ENCODE measurements at places on chromosomes 2 and 18.
A peak's percentile ranks its signal among the peaks of the same experiment; 100 is the strongest.

- no peak for DNase-seq
These were observed 3.3 kb downstream of the ST6GAL2 start for GRCh38 chr2:106882673-106883072.

DNA sequence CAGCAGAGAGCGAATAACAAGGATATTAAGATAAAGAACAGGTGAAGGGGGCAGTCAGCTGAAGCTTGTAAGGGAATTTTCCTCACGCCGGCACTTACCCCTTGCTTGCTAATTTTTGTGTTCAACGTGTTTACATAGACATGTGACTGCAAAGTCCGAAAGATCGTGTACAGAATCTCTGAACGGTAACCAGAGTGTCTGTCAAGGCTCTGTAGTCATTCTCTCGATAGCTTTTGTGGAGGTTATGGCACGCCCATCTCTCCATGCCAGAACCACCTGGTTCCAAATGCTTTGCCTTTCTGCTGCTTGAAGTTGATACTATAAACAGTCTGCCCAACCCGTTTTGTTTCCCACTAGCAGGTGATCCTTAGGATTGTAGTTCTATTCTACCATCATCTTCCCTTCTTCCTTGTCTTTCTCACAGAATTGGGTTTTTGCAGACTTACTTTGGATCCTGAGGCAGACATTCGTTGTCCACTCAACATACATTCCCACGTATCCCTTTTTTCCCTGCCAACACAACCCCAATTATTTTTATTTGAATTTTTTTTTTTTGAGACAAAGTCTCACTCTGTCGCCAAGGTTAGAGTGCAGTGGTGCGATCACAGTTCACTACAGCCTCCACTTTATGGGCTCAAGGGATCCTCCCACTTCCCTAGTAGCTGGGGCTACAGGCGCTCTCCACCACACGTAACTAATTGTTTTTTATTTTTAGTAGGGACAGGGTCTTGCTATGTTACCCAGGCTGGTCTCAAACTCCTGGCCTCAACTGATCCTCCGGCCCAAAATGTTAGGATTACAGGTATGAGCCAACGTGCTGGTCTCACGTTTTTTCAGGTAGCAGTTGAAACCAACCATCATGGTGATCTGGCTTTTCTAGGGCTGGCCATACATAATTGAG is 1.3 kb upstream of the USP34 start:
- peak; percentile 39 for DNase-seq

- no peak for DNase-seq
These were observed 18.1 kb downstream of the FBXO48 start for GRCh38 chr2:68448671-68449653.

- DNase-seq: peak; percentile 86
These were observed 69.9 kb downstream of the KCNH7 start for GRCh38 chr2:162768656-162769055.

- DNase-seq: no peak
These were observed 23.3 kb upstream of the DAW1 start for GRCh38 chr2:227848146-227848545.

DNA sequence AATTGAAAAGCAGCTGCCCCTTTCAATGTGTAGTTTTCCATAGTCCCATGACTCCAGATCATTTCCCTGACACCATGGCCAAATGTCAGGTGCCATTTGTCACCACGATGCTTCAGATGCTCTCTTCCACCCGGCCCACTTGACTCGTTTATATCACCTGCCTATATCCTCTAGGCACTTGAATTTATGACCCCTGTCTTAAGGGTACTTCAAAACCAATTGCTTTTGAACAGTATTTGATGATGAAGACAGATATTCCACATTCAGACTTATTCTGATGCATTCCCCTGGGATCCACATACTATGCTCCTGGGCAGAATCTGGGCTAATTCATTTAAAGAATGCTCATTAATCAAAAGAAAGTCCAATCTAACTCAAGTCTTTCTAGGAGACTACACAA is 16.9 kb upstream of the RHBDD1 start:
- no peak for DNase-seq

DNA sequence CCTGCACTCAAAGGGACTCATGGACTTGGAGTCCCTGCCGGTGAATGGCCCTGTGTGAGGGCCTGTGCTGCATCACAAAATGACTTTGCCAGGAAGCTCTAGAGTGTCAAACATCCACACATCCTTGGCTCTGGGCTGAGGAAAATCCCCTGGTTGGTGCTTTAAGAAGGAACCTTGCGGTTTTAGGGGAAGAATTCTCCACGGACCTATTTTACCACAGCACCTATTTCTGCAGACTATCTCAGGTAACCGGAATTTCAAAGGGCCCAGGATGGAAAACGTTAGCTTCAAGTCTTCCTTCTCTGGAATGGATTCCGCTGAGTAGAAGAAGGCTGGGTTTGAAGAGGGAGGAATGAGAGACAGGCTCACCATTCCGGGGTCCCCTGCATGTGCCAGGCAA is 166.2 kb downstream of the ALK start:
- no peak for DNase-seq

DNA sequence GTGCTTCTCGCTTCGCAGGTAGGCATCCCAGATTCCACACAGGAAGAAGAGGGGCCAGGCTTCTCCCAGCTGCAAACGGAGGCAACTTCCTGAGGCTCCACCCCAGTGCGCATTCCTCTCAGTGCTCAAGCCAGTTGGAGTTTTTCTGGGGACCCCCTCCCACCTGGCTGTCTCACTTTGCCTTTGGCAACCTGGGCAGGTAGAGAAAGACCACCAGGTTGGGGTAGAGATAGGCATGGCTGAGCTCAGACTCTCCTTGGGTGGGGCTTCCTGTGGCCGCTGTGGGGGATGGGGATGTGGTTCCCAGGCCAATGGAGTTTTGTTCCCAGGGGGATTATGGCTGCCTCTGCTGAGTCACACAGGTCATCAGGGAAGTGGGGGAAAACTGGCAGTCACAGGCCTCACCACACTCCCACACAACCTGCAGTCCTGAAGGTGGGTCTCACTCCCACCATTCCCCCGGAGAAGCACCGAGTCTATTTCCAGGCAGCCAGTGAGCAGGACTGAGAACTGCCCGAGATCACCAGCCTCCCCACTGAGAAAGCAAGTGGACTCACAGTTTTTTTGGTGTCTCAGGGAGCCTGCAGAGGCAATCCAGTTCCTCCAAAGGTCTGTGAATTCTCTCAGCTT is 38.1 kb downstream of the SLC39A10 start:
- no peak for DNase-seq

- no peak for DNase-seq
These were observed 34.3 kb upstream of the CD226 start for GRCh38 chr18:69981948-69982347.

DNA sequence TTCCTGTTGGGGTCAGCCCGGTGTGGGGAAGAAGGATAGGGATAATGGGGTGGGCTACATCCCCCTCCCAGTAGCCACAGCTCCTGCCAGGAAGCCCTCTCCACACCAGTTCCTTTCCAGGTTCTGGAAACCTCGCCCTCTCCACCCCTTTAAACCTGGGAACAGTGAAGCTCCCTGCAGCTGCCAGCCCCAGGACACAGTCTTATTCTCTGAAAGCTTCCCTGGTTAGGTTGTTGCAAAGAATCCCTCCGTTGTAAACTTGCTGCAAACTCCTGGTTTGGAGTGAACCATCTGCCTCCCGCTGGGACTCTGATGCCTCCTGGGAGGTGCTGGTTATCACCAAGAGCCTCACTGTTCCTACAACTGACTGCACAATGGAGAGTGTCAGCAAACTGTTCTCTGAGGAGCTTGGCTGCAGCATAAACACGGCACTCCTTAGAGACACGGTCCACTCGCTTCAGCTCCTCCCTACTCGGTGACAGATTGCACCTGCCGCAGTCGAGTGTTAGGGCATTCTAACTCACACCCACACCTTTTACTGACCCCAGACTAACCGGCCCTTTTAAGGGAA is 261.8 kb upstream of the RAB6C start:
- DNase-seq: no peak

DNA sequence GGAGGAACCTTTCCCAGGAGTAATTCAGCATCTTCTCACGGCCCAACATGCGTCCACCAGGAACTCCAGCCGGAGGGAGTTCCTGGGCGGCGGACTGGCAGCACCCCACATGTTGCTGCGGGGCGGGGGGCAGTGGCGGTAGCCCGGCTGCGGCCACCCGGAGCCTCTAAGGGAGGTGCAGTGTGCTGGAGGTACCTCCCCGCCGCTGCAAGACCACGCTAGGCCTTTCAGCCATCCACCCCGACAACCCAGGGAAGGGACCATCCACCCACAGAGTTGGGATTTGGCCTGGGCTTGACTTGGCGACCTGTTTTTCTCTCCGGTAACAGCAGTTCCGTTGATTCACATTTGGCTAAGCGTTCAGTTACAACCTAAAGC is 625 bp downstream of the LYPD6 start:
- DNase-seq: no peak

DNA sequence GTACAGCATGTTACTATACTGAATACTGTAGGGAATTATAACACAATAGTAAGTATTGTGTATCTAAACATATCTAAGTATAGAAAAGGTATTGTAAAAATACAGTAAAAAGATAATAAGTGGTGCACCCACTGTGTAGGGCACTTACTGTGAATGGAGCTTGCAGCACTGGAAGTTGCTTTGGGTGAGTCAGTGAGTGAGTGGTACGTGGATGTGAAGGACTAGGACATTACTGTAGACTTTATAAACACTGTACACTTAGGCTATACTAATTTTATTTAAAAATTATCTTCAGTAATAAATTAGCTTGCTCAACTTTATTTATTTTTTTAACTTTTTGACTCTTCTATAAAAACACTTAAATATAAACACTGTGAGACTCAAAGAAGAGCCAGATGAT is 82.6 kb downstream of the MTA3 start:
- DNase-seq: no peak

DNA sequence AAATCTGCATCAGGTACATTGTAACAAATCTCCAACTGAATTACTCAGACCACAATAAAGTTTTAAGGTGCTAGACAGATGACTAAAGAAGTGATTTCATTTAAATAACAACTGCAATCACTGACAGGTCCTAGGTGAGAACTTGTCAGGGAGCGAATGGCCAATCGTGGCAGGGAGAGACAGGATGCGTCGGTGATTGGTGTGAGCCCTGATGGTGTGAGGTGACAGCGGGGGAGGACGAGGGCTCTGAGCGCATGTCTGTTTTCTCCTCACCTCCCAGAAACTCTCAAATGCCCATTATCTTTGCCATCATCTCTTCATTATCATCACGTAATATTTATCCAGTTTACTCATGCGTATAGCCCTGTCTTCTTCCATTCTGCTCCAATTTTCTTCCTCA is 207.9 kb upstream of the LYPD1 start:
- no peak for DNase-seq

DNA sequence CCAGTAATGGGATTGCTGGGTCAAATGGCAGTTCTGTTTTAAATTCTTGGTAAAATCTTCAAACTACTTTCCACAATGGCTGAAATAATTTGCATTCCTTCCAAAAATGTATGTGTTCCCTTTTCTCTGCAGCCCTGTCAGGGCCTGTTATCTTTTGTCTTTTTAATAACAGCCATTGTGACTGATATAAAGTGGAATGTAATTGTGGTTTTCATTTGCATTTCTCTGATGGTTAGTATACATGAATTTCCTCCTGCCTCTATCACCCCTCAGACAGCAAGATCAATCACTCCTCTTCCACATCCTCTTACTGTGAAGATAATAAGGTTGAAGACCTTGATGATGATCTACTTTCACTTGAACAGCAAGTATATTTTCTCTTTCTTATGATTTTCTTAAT is 304.8 kb upstream of the FSIP2 start:
- DNase-seq: no peak

DNA sequence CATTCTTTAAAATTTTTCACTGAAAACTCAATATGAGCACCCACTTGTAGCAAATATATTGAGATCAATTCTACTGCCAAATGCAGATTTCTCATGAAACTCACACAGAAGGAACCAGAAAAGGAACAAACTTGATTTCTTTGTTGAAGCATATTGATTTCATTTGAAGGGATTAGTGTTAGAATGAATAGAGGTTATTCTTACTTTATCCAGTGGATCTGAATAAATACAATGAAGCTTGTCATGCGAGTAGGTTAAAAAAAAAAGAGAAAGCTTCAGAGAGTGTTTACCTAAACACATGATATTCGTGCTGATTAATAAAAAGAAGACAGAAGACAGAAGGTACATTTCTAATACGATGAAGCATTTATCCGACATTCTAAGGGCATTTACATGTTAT is 226.7 kb upstream of the ZSWIM2 start:
- no peak for DNase-seq

DNA sequence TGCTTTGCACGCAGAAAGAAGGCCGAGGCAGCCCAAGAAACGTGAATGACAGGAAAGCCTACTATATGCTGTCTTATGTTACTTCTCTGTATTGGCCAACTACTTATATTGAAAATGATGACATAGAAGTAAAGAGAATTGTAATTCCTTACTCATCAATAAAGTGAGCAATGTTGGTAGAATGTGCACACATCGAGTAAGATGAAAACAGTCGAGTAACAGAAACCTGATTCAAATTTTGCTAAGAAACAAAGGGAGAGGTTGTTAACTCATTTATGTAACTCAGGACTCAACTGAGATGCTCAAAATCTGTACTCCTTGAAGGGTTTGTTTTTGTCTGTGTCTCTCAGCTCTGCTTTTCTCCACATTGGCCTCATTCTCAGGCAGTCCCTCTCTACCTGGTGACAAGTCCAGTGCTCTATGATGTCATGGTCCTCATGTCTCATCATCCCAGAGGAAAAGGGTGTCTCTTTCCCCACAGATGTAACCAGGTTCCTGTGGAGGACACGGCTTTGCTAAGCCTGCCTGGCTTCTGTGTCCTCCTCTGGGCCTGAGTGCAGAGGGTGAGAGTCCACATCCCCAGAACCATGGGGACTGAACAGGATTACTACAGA is 30.3 kb upstream of the CCDC93 start:
- DNase-seq: no peak

DNA sequence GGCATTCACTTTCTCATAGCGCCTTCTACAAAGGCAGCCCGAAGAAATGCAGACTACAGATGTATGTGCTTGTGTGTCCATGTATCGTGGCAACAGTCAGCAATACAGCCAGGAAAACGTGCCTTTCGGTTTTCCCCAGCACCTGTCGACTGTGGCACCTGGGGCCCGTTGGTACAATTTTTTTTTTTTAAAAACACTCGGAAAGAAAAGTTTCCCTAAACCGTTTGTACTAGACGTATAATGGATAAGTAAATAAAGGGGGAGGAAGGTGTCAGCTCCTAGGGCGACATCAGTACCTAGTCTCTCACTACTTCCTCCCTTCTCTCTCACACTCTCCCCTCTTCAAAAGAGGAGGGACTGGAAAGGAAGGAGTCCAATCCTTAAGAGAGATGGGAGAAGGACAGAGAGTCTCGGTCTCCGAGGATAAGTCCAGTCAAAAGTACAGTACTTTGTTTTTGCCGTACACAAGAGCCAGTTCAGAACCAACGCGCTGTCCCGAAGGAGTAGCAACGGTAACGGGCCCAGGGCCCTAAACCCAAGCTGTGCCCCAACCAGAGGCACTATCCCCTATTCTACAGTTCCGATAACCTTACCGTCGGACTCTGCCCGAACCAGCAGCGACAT is 759 bp downstream of the PPP4R3B start:
- peak; percentile 76 for DNase-seq

GRCh38 chr2:240289701-240290431 is 145.6 kb upstream of the GPC1 start:
- DNase-seq: no peak

- no peak for DNase-seq
These were observed 532.8 kb downstream of the FBXO15 start for GRCh38 chr18:73614812-73615211.
